ENCODE measurements at places on chromosomes 7 and 10.

DNA sequence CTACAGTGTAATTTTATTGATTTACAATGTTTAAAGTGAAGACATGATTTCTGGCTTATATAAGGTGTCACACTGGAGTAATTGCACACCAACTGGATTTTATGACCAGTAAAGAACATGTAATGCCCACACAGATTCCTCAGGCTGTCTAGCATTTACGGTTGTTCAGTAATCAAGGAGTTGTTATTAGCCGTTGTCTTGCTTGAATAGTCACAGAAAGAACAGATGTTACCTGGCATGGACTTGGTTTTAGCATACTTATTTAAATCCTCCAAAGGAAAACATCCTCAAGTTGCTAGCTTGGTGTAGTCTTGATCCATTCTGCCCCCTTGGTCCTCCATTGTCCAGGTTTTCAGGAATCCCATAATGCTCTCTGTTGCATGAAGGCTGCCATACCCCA, 65.8 kb downstream of the POU6F2 start:
- H3K36me3 ChIP-seq, result no peaks in the 10 kb centered on the region
- H3K4me1 ChIP-seq, result no peaks in the 10 kb centered on the region
- no peaks in the 10 kb centered on the region for H3K27me3 ChIP-seq
- H3K27ac ChIP-seq, result no peak overlapping the region

DNA sequence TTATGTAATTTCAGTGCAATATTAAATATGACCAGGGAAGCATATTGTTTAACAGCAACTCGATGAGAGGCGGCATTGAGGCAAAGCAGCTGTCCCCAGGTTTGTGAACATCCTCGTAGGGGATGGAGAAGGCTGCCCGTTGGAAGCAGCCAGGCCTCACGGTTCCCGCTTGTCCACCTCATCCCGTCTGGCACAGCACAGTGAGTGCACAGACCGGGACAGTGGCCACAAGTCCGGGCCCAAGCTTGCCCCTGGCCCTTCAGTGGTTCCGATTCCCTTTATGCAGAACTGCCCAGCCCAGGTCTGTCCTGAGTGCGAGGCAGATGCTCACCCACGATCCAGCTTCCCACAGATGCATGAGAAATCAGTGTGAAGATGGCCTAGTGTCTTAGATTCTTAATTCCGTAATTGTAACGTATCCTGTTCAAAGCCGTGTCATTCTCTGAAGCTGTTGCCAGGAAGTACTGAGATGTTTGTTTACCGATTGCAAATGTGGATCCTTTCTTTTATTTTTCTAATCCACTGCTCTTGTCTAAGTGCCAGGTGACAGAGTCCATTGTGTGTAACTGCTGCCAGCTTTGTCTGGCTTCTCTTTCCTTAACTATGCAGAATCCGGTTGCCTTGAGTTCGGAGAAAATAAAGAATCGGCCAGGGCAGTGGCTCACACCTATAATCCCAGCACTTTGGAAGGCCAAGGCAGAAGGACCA, 35.5 kb downstream of the PFKP start:
- no peaks in the 10 kb centered on the region for H3K36me3 ChIP-seq
- no peak overlapping the region for H3K4me3 ChIP-seq
- H3K27ac ChIP-seq, result no peak overlapping the region
- no peak for DNase-seq

DNA sequence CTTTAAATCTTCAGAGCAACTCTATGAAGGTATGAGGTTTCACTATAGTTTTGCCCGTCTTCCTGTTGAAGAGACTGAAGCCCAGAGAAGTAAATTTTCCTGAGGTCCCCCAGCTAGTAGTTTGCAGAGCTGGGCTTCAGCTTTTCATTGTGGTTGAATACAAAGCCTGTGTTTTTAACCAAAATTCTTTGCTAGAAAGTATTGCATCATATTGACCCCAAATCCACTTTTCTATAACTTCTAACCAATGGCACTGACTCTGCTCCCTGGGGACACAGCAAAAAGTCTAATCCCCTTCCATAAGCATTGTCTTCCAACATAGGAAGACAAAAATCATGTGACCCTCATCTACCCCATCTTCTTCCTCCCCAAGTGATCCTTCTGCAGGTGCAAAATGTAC, 93.0 kb downstream of the KCNMA1 start:
- no peaks in the 10 kb centered on the region for H3K36me3 ChIP-seq
- H3K27me3 ChIP-seq, result no peaks in the 10 kb centered on the region
- no peak for DNase-seq
- H3K27ac ChIP-seq, result no peak overlapping the region

DNA sequence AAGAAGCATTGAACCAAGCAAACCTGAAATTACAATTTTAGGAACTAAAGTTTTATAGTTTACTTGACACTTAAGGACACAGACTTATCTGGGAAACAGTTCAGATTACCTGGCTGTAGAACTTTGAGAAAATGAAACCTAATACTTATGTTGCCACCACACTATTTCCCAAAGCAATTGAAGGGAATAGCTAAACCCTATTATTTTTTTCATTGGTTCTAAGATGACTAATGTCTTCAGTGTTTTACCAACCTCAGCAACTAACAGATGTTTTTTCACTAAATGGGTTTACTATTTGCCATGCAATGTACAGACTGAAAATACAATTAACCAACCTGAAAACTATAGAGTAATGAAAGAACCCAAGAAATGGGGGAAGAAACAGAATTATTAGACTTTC, 689.6 kb downstream of the SORCS1 start:
- no peaks in the 10 kb centered on the region for H3K27me3 ChIP-seq
- H3K4me1 ChIP-seq, result no peaks in the 10 kb centered on the region
- no peak for DNase-seq
- no peaks in the 10 kb centered on the region for H3K36me3 ChIP-seq
- no peak overlapping the region for H3K4me3 ChIP-seq
- H3K27ac ChIP-seq, result no peak overlapping the region

DNA sequence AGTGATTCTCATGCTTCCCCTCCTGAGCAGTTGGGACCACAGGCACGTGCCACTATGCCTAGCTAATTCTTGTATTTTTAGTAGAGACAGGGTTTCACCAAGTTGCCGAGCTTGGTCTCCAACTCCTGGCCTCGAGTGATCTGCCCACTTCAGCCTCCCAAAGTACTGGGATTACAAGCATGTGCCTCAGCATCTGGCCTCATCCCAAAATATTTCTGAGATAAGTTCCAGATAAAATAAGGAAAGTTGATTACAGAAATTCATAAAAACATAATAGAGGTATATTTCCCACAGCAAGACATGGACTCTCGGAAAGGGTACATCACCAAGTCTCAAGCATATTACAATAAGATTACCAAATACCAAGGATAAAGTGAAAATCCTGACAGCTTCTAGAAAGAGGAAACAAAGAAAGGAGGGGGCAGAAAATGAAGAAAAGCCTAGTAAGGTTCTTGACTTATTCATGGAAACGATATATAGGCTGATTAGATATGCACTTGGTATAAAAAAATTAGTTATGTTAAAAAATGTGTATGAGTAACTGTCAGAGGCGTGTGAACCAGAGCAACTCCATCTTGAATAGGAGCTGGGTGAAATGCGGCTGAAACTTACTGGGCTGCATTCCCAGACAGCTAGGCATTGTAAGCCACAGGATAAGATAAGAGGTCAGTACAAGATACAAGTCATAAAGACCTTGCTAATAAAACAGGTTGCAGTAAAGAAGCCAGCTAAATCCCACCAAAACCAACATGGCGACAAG, 35.0 kb downstream of the IQUB start:
- no peak for DNase-seq
- no peak overlapping the region for H3K4me3 ChIP-seq
- no peaks in the 10 kb centered on the region for H3K36me3 ChIP-seq
- H3K27me3 ChIP-seq, result no peaks in the 10 kb centered on the region

Data from left lung (tissue), 14 donors.